Inflammatory macrophage (primary cell): ENCODE measurements at places on chromosomes 7 and 10.
A peak's percentile ranks its signal among the peaks of the same experiment; 100 is the strongest.

DNA sequence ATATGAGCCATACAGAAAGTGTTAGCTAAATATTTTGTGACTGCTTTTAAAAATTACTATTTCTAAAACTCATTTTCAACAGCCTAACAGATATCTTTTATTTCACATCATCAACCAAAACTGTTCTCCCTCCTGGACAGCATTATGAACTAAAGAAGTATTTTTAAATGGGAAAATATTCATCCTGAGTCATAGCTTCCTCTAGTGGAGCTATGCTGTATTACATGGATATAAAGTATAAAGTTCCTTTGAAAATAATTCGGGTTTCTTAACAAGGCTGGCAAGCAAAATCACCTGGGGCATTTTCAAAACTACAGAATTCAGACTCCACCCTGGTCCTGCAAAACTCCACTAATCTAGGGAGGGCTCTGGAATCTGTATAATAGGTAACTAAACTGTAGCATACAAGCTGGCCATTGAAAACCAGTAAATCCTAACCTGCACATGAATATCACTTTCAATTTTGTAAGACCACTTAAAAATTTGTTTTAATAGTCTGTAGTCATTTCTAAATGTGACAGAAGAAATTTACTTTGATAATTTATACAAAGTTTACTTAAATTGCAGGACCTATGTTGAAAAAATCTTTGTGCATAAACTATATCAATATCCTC is 53.5 kb downstream of the SCIN start:
- peak; percentile 14 for DNase-seq

DNA sequence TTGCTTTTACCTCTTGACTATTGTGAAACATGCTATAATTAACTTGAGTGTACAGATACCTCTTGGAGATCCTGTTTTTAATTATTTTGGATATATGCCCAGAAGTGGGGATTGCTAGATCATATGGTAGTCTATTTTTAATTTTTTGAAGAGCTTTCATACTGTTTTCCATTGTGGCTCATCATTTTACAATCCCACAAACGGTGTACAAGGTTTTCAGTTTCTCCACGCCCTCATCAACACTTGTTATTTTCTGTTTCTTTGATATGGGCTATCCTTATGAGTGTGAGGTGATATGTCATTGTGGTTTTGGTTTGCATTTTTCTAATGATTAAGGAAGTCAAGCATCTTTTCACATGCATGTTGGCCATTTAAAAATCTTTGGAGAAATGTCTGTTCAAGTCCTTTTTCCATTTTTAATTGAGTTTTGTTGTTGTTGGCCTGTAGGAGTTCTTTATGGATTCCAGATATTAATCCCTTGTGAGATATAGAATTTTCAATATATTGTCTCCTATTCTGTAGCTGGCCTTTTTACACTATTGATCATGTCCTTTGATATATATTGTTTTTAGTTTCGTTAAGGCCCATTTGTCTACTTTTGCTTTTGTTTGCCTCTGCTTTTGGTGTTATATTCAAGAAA is 7.5 kb downstream of the AGK start:
- DNase-seq, result no peak

DNA sequence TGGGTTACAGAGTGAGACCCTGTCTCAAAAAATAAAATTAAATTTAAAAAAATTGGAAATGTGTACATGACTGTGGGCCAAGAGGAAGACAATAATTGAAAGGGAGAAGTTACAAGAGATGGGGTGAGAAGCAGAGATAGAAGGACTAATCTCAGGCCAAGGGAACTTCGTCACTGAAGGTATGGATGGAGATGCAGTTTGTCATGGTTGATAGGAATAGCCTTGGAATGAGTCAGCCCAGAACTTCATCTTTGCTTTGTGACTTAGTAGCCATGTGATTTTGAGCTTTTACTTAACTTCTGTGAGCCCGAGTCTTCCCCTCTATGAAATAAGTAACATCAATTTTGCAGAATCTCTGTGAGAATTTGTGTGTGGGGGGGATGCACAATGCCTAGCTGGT is 6.5 kb upstream of the PODXL start:
- DNase-seq, result no peak

- no peak for DNase-seq
Measured at GRCh38 chr7:111368381-111369065, 193.8 kb downstream of the IMMP2L start.

GRCh38 chr7:147070886-147071285 is 954.3 kb downstream of the CNTNAP2 start:
- no peak for DNase-seq

DNA sequence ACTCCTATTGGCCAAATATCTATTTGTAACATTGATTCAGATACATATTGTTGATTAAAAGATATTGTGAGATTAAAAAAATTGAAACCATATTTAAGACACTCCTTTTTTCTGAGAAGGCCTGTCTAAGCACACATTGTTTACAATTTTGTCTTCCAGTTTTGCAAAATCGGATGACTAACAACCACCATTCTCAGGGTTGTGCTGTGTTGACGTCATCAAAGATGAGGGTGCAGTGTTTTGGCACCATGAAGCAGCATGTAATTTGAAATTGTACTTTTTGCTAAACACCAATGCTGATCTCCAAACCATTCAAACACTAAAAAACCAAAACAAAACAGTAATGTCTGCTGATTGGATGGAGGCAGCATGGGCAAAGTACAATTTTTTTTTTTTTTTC is 7.4 kb downstream of the CREB5 start:
- DNase-seq, result peak; percentile 73

DNA sequence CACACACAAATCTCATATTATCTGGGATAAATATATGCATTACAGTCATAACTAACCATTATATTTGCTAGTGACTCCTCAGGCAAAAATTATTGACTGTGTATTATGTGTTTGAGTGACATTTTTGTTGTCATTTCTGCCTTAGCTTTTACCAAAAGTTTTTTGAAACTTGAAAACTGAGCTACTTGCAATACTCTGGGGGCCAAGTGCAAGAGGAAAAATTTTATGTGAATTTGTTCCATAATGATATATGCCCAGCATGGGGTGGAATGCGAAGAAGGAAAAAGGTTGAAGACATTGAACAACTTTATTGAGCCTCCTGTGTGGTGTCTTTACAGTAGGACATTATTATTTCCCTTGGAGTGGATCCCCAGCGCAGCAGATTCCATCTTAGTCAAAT is 176.8 kb upstream of the FERD3L start:
- no peak for DNase-seq

DNA sequence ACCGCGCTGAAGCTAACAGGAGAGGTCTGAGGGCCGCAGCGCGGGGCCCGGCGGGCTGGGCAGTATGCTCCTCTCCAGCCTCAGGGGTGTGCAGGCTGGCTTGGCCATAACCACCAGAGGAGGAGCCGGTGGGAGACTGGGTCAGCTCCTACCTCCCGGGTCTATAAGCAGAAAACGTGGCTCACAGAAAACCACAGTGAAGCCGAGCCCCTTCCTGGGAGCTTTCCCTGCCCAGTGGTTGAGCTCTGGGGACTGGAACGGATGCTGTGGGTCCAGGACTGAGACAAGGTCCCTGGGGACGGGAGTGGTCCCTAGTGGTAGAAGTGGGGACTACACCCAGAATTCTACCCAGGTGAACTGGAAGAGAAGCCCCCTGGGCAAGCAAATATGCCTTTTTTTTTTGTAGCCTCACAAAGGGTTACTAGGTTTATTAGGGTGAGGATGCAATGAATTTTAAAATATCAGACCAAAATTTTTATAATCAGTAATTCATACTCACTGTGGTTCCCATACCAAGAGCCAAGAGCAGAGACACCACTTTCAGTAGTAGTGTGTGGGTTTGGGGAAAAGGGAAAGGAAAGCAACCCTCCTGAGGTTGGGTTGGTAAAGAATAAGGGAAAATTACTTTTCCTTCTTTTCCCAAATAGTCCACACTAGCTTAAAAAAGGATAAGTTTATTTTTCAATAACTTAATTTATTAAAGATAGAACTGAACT is 67.9 kb upstream of the PRKCQ start:
- DNase-seq, result peak; percentile 17

DNA sequence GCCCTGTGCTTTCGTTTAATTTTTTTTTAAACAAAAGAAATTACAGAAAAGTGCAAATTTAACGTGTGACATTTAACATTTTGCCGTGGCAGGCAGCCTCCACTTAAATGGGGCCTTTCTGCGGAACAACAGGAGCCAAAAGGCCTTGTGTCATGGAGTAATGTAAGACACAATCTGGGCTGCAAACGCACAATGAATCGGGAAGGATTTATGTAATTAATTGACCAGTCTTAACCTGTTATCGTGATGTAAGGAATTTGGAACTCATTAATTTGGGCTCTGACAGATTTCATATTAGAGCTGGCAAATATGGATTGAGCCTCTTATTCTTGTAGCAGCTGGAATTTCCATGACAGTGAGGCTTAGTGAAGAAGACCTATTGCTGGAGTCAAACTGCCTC is 86.4 kb downstream of the SNX10 start:
- DNase-seq, result no peak

DNA sequence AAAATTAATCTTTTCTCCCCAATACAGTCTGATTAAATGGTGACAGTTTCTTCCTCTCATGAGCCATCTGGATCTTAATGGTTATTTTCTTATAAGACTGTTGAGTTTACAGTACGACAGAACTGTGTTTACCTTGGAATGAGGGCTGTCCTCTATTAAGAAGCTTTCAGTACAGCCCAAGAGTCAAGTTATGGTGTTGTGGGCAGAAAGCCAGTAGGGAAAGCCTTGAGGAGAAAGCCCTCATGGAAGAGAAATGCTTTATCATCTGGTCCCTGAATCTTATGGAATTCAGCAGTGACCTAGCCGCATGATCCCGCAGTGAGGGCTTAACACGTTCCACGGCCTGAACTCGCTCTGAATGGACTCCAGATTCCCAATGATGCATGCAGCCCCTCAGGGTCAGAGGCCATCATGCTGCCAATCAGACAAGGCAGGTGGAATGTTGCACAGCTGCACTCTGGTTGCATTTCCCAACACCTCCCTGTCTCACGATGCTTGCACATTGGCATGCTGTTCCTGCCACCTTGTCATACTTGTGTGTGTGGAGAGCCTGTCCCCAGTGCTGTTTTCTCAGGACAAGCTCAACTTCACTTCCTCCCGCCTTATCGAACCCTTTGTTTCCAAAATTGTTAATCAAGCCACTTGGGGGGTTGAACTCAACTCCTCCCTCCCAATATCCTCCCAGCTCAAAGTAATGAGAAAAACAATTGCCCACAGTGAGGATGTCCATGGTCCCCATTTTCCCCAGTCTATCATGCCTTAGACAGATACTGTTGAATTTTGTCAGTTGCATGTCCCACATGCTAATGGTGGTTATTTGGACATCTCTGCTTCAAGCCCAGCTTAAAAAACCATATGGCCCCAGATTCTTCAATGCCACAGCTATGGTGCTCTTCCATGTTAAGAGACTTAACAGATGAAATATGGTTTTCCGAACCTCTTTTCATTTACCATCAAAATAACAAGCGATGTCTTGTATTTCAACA is 211.1 kb upstream of the TCF7L2 start:
- DNase-seq, result no peak

DNA sequence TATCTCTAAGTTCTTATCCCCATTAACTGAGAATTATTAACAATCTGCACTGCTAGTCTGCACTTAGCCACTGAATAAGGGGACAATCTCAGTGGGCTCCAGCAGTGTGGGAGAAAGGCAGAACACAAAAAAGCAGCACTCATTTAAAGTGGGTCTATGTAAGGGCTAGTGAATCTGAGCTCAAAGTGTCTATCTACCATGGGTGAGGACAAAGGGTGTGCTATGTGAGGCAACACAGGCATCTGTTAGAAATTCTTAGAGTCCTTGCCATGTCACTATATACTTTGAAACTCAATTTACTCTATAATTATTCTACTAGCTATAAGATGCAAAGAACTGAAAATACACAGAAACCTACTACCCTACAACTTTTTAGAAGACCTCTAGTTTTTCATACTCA is 135.8 kb upstream of the TMEM168 start:
- DNase-seq, result no peak

GRCh38 chr7:32500922-32501341 is 5.6 kb downstream of the AVL9 start:
- DNase-seq, result peak; percentile 90

GRCh38 chr7:87797798-87798403 is 78.3 kb downstream of the SLC25A40 start:
- peak; percentile 40 for DNase-seq

DNA sequence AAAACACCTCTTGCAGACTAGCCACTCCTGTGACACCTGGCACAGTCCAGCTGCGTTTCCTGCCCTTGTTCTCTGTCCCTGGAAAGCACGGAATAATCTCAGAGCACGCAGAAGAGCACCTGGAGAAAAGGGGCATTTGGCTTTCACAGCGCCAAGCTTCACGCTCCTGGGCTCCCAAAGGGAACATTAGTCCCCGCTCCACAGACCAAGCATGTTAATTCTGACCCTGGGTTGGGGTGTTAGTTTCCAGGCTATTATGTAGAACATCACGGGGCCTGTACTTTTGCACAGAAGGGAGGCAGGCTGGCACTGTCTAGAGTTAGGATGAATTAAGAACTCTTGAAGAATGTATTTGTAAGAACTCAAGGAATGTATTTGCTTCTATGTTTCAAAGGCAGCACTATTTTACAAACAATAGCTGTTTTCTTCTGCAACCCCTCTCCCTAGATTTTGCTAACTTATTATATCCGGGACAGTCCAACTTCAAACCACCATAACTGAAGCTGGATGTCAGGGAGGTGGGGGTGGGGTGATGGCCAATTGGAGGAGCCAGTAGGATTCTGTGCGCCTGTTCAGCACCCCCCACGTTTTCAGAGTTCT is 62.2 kb upstream of the TRIM8 start:
- no peak for DNase-seq

- DNase-seq, result peak; percentile 86
Measured at GRCh38 chr10:124641282-124642087, 102.7 kb downstream of the FAM53B start.

DNA sequence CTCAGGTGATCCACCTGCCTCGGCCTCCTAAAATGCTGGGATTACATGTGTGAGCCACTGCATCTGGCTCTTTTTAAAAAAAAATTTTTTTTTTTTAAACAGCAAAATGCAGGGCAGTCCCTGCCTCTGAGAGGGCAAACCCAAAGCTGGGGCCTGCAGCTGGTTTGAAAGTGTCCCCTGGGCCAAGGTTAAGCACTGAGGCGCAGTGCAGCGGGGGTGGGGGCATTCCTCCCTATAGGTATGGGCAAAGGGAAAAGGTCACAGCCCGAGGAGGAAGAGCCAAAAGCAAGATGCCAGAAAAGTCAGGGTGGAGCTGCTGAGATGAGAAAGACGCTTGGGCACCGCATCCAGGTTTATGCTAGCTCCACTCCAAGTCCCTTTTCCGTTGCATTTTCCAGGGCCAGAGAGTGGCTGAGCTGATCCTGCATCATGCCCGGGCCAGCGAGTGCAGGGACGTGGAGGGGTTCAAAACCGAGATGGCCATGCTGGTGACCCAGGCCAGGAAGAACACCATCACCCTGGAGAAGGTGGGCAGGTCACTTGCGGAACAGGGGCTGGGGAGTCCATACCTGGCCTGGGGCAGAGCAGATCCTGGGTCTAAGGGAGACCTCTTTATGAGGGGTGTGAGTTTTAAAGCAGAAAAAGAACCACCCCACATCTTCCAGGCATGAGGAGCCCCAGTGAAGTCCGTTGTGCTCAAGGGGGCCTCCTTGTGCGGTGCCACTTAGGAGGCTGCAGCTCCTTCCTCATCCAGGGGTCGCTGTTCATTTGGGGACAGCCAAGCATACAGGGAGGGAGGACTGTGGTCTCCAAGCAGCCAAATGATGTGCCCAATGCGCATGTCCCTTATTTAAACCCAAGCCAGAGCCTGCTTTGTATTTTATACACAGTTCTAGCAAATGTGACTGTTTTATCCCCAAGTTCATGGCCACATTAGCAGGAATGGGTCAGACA is 7.0 kb upstream of the NDUFB2 start:
- no peak for DNase-seq
